ENCODE measurements at places on chromosomes 6 and 20. TPM values are rescaled to one million over a fixed set of nuclear protein-coding genes. Genes with fewer than 3 reads are reported as not detected.

Gene MAS1
- total RNA-seq, result not detected

Gene XPO5
- total RNA-seq, result 22.2 TPM

Gene GSTA2
- not detected for total RNA-seq

Gene GINS1
- 1.5 TPM for total RNA-seq

Gene CEP85L
- 18.1 TPM for total RNA-seq

Gene MYCT1
- 26.2 TPM for total RNA-seq

Gene FAM83C
- not detected for total RNA-seq

Gene HLA-DQB1
- total RNA-seq, result 2.7 TPM

Gene DYNLT2
- 2.9 TPM for total RNA-seq

Gene MUC22
- total RNA-seq, result not detected

Gene LPA
- total RNA-seq, result 0.45 TPM

GRCh38 chr6:109454496-109455436 is 806 bp downstream of the MICAL1 start:
- DNase-seq, result no peak

GRCh38 chr6:129678463-129678862 is 31.5 kb downstream of the ARHGAP18 start:
- no peak for DNase-seq

- DNase-seq, result no peak
Observed at GRCh38 chr6:7515363-7515762, 26.1 kb upstream of the DSP start.

DNA sequence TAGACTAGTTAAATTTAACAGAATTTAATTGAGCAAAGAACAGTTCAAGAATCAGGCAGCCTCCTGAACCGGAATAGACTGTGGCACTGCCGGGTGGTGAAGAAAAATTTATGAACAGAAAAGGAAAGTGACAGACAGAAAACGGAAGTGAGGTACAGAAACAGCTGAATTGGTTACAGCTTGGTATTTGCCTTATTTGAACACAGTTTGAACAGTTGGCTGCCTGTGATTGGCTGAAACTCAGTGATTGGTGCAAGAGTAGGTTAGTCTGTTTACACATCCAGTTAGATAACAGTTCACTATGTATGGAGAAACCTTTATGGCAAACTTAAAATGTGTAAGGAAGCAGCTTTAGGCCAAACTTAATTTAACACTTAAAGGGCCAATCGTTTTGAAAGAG is 116.0 kb upstream of the CITED2 start:
- DNase-seq, result no peak

GRCh38 chr20:49179368-49180277 is 8.5 kb downstream of the STAU1 start:
- no peak for DNase-seq

GRCh38 chr6:39360378-39360777 is 37.9 kb upstream of the KCNK16 start:
- DNase-seq, result no peak

DNA sequence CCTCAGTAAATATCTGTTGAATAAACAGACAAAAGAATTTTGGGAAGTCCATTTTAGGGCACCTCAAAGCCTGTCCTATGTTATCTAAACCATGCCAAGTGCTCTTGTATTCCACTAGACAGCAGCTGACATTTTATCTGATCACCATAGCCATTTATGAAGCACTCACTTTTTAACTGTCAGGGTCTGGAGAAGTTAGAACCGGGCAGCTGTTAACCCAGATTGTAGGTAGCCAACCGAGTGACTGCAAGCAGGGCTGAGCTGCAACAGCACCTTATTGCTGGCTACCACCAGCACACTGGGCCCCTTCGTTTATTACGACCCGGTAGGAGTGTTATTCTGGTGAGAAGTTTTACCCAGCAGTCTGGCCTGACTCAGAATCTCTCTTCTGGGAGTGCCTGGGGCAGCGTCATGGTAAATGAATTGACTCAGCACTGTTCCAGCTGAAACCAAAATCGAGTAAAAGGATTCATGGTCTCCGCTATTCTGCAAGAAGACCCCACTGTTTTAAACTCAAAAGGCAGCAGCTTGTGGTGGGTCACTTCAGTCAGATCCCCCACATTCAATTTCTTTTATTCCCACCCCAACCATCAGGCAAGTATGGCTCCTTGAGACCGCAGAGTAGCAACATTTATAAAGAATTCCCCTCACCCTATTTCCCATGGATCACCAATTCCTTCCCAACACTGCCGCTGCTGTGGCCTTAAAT is 1.7 kb downstream of the UBE2V1 start:
- no peak for DNase-seq

DNA sequence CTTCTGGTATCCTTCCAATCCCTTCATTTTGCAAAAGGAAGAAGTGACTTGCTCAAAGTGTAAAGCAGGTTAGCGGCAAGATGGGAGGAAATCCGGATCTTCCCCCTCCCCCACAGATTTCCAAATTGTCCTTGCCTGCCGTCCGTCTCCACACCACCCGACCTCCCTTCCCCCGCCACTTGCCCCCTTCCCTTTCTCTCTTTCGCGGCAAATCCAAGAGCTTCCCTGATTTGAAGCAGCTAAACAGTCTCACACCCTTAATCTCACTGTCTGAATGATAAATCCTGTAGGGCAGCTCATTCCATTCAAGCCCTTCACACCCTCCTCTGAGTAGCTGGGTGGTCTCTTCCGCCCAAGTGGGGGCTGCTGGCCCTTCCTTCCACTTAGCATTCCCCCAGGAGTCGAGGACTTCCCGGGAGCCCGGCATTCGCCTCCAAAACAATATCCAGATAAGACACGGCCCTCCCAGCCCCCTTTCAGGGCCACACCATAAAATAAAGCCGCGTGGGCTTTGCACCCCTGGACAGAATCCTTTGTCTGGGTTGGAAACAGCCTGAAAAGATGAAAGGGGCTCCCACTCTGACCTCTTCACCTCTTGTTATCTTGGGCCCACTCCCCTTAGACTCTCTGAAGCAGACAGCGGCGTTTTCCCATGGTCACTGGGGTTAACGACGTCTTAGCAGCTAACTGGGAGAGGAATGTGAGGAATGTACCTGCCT is 44.0 kb upstream of the PIM1 start:
- peak; percentile 67 for DNase-seq

DNA sequence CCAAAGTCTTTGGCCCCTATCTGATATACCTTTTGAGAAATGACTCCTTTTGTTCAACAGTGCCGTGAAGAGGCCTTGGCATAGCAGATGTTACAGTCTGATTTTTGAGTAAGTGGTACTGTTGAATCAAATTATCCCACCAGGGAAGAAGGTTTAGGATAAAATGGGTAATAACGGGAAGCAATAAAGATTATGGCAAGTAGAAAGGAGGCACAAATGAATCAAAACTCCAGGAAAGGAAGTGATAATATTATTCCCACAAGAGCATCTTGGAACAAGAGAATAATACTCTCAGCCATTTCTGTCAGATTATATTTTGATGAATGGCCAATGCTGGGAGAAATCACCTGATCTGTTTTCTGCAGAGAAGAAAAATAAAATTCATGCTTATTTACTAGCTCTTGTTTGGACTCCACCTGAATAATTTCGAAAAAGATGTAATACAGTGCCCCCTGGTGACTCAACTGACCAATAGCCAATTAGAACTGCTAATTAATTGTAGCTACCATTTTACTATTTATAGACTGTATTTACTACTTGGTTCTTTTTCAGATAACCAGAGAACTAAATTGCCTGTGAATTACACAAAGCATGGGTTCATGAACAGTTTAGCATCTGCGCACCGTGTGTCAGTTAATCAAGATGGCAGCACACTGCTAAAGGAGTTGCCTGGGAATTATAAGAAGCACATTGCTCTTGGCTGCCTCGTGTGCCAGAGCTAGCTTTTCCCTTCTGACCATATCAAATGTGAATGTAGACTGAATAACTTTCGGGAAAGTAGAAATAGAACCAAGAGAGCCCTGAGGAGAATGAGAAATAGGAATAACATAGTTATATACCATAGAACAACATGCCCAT is 78.5 kb upstream of the TRDN start:
- DNase-seq, result peak; percentile 15

GRCh38 chr6:121540210-121540609 is 104.8 kb downstream of the GJA1 start:
- no peak for DNase-seq

- no peak for DNase-seq
Observed at GRCh38 chr6:135358985-135359384, 138.6 kb downstream of the AHI1 start.

- no peak for DNase-seq
Observed at GRCh38 chr6:108464418-108465097, 96.2 kb upstream of the FOXO3 start.

GRCh38 chr6:41039060-41039998 is at the start of gene UNC5CL:
Gene UNC5CL, minus strand, starts transcription at chr6:41039221. Its CDS starts 4,147 bp downstream, at chr6:41035074.
- peak; percentile 88 for DNase-seq

GRCh38 chr6:148395583-148396101 is 53.0 kb downstream of the SASH1 start:
- peak; percentile 48 for DNase-seq

- no peak for DNase-seq
Observed at GRCh38 chr20:8952721-8953120, 116.2 kb upstream of the PLCB4 start.

DNA sequence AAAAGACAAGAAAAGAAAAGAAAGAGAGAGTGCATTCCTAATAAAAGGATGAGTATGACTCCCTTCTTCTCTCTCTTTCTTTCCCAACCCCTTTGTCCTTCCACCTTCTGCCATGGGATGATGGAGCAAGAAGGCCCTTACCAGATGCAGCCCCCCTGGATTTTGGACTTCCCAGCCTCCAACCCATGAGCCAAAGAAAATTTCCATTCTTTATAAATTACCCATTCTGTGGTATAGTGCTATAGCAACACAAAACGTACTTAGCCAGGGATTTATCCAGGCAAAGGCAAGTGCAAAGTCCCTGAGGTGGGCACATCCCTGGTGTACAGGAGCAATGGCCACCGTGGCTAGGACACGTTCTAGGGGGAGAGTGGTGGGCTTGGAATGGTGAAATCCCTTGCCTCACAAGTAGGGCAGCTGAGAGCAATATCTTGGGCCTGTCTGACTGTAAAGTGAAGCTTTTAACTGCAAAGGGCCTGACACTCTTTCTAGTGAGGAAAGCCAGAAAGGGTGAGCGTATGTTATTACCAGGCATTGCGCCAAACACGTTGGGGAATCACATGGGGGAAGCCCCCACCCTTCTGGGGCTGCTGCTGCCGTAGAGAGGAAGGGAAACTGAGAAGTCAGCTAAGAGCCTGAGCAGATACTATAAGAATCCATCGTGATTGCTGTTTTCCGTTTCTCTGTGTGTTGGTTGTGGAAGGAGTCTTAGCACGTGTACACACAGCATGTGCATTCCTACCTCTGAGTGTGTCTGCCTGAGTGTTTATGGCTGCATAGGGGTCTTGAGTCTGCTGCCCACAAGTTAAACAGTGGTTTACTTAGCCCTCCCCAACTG is 50.7 kb upstream of the SIRPA start:
- no peak for DNase-seq

- DNase-seq, result no peak
Observed at GRCh38 chr6:144936764-144937163, 651.6 kb downstream of the UTRN start.

- DNase-seq, result no peak
Observed at GRCh38 chr20:32589256-32589655, 4.1 kb upstream of the NOL4L start.

GRCh38 chr6:136066005-136066404 is 184.1 kb downstream of the MTFR2 start:
- no peak for DNase-seq

DNA sequence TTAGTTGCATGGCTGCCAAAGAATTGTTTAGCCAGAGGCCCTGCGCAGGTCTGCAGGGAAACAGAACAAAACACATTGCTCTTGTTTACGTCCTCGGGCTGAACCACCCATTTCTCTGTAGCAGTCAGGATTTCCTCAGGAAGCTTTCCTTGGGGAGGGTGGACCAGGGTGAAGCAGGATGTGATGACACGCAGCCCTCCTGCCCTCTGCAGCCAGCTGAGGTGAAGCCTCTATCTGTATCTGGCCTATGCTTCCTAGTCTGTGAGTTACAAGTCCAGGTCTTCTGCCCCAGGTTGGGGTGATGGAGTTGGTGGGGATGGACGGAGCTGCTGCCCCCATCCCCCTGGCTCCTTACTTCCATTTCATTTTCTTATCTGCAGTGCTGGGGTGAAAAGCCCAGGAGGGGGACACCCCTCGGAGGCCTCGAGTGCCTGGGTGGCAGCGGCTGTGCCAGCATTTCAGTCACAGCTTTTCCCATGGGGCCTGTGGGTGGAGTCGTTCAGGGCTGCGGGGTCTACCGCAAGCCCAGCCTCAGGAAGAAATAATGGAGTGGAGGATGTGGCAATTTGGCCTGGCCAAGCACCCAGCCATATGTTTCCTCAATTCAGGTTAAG is 24.9 kb downstream of the SASH1 start:
- peak; percentile 28 for DNase-seq

GRCh38 chr20:46580613-46581205 is 30.3 kb upstream of the OCSTAMP start:
- no peak for DNase-seq

DNA sequence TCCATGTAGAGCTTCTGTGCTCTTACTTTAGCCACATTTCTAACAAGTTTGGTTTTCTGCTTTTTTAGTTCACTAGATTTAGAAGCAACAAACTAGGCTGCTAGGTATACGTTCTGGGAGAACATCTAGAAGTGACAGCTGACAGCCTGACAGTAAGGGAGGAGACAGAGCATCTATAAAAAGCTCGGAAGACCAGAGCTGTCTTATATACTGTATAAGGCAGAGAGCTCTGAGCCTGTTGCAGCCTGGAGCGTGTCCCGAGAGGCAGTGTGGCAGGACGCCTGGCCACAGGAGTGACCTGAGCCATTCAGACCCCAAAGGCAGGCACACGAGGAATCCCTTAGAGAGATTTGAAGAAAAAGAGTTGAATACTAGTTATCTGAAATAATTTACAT is 24.6 kb downstream of the PPP1R14C start:
- no peak for DNase-seq

- no peak for DNase-seq
Observed at GRCh38 chr6:10259671-10260070, 155.2 kb downstream of the TFAP2A start.

- DNase-seq, result no peak
Observed at GRCh38 chr6:38776515-38776914, 61.4 kb downstream of the DNAH8 start.

GRCh38 chr20:36855241-36855657 is 20.7 kb upstream of the TLDC2 start:
- no peak for DNase-seq

DNA sequence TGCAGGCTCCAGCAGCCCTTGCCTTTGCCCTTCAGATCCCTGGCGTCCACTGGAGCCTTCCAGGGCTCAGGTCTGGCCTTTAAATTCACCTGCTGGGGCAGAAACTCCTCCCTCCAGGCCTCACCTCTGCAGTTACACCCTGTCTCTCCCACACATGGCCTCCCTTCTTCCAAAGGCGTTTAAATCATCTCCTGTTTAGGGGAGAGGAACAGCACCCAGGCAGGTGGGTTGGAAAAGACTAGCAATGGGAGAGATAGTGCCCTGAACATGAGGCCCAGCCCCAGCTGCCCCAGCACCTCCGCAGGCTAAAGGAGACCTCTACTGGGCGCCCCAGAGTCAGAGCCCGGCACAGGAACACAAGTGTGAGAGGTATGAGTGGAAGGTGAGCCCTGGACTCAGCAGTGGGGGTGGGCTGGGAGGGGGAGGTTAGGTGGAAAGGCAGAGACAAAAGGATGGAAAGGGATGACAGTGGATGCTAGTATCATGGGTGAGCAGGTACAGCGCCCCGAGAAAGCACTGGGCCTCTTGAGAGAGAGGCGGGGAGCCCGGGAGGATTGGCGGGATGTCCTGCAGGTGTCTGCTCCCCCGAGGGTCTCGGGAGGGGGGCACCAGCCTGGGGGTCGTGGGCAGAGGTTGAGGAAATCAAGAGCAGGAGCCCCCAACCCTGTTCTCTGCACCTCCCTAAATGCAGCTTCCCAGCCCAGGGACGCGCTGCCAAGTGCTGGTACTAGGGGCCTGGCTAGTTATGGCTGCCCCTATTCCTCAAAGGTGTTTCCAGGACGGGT is at the start of gene CST9:
Gene CST9 (minus strand): TSS at position 51 of the 785 bp plus-strand sequence. CDS start 53 bp downstream, outside the sequence.
- DNase-seq, result no peak

- DNase-seq, result peak; percentile 7
Observed at GRCh38 chr6:17311595-17312311, 30.6 kb downstream of the RBM24 start.
